Cortex of kidney (tissue), 1 donor: ENCODE measurements at places on chromosomes 5 and 9.

DNA sequence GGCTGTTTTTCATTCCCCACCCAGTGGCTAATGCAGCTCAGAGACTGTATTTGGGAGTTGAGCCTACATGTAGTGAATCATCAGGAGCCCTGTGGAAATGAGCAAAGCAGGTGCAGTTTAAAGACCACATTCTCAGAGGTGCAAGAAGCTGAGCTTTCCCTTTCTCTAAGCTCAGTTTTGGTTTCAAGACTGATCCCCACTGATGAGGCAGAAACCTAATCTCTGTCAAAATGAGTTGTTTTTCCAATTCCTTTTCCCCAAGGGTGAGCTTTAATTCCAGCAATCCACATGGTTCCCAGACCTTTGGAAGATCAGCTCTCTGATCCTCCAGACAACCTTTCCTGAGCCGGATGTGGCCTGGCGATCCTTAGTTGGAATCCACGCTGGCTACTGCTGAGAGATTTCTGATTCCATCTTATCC lies 420.5 kb downstream of the EBF1 start:
- no peak for DNase-seq

DNA sequence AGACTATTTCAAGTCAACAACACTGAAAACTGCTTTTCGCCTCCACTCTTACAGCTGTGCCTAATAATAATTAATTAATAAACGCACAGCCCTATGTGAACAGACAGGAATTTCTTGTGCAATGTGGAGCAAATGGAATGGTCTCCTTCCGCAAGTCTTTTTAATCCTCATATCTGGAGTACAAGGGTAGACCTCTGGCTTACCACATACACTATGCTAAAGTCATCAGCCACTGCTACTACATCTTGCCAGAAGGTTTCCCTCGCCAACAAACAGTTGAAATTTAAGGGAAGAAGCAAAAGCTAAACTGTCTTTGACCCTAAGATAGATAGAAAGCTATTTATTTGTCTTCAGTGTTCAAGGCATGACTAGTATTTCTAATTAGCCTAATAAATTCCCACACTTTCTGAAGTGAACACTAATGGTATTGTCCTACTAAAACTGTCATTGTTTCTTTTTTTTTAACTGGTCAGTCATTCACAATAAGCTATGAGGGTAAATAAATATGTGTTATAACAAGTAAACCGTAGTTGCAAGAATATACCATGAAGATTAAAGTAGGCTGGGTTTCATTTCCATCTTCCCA lies 63.9 kb downstream of the GOLPH3 start:
- no peak for DNase-seq

DNA sequence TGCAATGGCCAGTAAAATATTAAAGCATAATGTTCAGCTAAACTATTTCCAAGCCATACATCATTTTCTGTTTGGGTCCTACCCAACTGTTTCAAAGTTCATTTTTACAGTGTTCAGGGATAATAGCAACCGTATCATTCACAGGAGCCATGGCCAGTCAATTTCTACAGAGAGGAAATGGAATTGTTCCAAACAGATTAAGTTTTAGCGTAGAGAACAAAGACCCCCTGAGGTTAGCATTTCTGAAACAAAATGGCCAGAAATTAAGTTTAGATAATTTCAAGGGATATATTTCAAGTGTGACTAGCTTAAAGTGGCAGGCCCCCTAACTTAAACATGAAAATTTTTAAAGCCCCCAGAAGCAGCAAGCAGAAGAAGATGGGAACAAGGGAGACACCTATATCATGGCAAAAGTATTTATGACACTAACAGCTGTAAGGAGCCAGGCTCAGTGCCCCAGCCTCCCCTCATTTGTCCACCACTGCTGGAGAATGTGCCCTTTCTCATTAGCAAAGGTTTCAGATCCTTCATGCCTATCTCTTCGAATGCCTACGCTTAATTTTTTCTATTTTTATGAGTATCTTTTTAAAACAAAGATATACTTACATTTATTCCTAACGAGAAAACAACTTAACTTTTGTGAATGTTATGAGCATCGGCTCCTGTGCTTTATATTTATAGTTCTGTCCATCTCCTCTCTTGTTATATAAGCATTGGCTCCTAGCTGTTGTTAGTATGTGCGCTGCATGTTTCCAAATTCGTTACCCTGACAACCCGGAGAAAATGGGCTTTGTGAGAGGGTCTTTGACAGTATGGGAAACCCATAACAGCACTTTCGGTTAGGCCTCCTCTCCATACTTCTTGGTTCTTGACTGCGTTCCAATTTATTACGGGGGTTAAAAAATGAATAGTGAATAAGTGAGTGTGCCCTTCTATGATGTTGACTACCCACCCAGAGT lies 116.3 kb downstream of the MED27 start:
- DNase-seq, result no peak

GRCh38 chr5:158995694-158996173 lies 104.0 kb downstream of the EBF1 start:
- DNase-seq, result no peak

DNA sequence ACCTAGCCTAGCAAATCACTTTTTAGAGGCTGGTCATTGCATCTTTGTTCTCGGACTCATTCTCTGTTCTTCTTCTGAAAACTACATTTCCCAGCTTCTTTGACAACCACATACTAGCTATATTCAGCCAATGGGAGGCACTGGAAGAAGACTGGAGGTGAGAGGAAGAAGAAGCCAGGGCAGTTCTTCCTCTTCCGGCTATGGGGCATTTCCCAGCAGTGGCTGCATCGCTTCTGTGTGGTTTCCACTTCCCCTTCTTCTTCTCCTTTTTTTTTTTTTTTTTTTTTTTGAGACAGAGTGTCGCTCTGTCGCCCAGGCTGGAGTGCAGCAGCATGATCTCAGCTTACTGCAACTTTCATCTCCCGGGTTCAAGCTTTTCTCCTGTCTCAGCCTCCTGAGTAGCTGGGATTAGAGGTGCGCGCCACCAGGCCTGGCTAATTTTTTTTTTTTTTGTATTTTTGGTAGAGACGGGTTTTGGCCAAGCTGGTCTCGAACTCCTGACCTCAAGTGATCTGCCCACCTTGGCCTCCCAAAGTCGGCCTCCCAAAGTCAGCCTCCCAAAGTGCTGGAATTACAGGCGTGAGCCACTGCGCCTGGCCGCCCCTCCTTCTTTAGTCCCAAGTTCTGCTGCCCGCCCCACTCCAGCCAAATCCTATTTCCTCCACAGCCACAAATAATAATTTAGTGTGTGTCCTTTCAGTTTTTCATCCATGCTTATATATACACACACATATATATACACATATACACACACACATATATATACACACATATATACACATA lies 6.9 kb upstream of the UBAP1 start:
- DNase-seq, result no peak

DNA sequence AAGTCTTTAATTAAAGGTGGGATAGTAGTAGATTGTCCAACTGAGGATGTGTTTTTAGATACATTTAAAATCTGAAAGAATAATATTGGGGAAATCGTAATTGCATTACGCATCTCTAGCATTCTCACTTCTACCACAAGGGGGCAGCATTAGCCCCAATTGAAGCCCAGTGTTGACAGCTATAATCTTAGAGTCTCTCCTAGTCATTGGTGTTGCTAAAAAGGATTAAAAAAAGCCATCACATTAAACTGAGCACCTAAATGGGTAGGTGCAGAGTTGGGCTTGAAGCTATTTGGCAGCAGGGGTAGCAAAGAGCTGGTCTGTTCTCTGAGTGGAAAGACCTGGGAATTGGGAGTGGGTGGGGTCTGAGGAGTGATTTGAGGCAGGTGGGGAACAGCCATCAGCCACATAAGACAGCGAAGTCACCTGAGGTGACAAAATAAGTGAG lies 177.2 kb downstream of the OSTF1 start:
- no peak for DNase-seq

- DNase-seq, result no peak
These were observed 115.6 kb downstream of the GPR21 start for GRCh38 chr9:123149067-123149466.

DNA sequence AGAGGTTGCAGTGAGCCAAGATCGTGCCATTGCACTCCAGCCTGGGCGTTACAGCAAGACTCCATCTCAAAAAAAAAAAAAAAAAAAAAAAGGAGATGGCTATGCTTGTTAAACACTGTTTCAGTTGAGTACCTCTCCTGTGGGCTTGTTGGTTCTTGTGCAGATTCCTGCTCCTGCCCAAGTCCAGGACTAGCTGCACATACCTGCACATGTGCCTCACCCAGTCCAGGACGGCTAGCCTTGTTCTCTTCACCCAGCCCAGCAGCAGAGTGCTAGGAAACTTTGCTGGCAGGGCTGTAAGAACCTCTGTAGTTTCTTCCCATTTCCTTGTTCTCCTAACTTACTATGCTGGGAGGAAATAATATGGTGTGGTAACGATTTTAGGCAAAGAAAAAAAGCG lies 234.1 kb upstream of the DMRT1 start:
- DNase-seq, result no peak

- no peak for DNase-seq
These were observed 50.8 kb downstream of the ALDH7A1 start for GRCh38 chr5:126544087-126544740.

GRCh38 chr5:149641000-149641576 lies 59.8 kb downstream of the ARHGEF37 start:
- DNase-seq, result no peak

GRCh38 chr5:6752782-6753181 lies 39.5 kb downstream of the TENT4A start:
- no peak for DNase-seq

DNA sequence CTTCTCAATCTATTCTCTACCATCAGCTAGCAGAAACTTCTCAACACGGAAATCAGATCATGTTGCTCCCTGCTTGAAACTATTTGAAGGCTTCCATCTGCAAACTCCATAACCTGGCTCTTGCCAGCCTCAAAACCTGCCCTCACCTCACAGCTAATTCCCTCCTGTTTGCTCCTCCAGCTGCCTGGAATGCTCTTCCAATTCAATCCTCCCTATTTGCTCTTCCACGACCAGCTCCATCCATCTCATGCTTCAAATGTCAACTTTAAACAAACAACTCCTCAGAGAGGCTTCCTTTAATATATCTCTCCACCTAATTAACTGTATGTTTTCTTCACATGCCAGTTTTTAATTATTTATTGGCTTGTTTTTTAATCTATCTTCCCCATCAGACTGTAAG lies 1.5 kb downstream of the PLAA start:
- DNase-seq, result no peak

DNA sequence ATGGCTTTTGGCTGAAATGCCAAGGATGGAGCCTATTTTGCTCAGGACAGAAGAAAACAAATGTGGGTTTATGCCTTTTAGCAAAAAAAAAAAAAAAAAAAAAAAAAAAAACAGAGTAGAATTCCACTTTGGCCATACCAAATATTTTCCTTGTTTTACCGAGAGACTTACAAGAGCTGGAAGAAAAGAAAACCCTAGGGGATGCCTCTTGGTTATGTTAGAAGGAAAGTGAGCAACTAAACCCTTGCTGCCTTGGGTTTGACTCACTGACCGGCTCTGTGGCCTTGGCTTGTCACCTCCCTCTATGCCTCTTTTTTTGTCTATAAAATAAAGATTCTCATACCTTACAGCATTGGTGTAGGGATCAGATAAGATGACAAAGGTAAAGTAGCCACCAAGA lies 69.6 kb upstream of the ABCA1 start:
- DNase-seq, result no peak

DNA sequence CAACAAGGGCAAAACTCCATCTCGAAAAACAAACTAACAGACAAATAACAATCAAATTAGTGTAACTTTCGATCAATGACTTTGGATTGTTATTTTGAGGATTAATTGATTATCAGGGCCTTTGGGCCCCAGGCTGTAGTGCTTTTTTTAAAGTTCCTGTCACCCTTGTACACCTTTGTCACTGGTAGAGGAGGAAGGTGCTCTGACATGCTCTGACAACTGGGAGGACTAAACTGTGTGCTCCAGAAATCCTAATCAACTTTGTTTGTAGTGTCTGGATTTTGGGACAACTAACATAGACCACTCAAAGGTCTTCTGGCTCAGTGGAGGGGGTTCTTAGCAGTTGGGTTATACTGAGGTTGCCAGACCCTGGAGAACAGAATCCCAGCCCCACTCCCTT lies 1.8 kb downstream of the TXN start:
- no peak for DNase-seq
